GF-D8 (cell line): ENCODE measurements at places on chromosomes 2 and 18.
A peak's percentile ranks its signal among the peaks of the same experiment; 100 is the strongest.

DNA sequence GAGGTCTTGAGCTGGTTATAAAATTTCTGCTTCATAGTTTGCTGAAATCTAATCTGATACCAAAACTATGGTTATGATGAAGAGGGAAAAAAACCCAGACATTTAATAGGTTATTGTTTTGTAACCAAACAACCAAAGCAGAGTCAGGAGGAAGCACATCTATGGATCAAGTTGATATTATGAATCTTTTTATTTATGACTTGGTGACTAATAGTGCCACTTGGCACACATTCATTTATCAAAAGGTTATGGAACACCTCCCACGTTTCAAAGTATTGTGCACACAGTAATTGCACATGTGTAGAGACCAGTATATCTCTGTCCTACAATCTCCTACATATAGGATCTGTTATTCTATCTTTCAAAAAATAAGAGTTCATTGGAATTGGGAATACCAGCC is 93.0 kb downstream of the DPP4 start:
- DNase-seq, result no peak

GRCh38 chr2:25309402-25309801 is 32.3 kb downstream of the DNMT3A start:
- peak; percentile 11 for DNase-seq

DNA sequence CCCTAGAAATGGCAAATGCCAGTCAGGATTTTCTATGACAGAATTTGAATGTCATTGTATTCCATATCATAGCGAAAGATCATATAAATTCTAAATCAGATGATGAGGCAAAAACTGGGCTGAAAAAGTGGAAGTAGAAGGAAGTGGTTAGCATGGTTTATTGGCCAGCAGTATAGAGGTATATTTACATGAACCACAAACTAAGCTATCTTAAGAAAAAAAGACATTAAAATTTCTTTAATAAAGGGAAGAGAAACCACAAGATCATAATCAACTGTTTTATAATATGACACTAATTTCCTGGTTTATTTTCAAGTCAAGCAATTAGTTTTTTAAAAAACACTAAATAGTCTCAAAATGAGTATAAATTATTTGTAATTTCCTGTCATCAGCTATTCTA is 123.2 kb upstream of the LRP1B start:
- DNase-seq, result peak; percentile 11

DNA sequence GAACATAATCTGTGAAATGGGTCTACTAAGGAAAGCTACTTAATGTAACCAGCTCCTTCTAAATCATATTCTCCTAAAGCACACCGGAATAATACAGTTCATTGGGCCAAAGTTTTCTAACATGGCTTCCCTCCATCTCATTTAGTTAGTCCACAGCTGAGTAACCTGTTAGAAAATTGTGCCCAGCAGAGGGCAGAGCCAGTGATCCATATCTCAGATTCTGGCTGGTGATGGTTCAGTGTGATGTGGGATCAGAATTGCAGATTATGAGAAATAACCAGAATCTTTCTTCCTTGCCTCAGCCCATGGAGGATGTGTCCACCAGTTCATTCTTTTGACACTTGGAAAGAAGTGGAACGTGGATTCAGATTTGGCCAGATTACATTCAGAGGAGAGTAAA is 9.4 kb upstream of the CTLA4 start:
- no peak for DNase-seq

DNA sequence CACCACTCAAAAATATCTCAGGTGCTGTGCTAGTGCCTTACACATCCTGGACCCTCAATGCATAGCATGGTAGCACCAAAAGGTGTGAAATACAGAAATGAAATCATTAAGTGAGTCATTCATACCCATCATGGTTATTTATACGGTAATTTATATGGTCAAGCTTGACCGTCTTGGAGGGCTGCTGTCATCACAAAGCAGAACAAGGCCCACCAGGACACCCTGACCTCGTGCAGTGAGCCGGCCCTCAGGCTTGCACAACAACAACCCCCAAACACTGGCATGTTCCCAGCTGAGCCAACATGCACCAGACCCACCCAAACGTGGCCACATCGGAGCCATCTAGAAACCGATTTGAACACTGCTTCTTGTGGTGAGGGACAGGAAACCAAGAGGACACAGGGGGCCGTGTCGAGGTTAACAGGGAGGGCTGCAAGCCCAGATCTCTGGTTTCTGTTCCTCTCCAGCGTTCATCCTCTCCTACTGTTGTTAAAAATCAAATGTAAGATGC is 378.5 kb upstream of the ID2 start:
- DNase-seq, result peak; percentile 78

DNA sequence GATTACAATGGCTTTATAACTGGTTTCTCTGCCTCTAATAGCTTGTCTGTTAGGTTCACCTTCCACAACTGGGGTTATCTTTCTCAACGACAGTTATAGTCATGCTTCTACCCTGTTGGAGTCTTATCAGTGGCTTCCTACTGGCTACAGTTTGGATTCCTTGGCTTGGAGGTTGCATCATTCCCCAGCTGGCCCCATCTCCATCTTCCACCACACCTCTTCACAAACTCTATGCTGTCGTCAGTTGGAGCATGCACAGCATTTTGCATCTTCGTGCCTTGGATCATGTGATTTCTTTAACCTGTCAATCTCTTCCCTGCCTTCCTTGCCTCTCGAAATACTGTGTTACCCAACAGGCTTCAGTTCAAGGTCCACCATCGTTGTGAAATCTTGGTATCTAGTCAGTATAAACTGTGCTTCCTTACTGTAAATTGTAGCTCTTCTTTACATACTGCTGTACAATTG is 316.3 kb upstream of the CXCR4 start:
- no peak for DNase-seq

DNA sequence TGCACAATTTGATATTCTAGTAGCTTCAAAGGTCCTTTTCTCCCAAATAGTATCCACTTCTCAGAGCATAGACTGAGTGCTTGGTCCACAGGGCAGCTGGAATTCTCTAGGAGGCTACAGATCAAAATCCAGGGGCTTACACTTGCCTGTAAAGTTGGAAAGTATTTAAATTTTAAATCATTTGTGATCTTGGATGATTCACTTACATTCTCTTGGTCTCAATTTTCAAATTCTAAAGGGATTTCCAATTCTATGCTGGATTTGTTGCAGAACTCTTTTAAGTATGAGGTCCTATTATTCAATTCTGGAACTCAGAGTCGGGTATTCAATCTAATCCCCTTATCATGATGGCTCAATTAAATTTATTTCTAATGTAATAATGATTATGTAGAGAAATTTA is 492.3 kb downstream of the NYAP2 start:
- DNase-seq, result no peak

DNA sequence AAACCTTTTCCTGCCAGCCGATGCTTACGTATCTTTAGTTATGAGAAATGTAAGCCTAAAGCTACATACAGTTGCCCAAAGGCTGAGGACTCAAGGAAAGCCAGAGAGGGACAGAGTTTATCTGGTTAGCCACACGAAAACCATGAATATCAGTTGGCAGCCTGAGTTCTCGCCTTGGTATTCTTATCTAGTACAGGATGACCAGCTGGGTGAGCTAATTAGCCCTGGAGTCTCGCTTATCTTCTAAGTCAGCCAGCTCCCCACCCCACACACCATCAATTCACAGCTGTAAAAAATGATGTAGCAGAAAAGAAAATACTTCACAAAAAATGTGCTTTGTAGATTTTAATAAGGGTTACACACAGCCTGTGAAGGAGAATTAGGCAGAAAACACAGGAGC is 617.5 kb upstream of the SOX11 start:
- DNase-seq, result no peak

DNA sequence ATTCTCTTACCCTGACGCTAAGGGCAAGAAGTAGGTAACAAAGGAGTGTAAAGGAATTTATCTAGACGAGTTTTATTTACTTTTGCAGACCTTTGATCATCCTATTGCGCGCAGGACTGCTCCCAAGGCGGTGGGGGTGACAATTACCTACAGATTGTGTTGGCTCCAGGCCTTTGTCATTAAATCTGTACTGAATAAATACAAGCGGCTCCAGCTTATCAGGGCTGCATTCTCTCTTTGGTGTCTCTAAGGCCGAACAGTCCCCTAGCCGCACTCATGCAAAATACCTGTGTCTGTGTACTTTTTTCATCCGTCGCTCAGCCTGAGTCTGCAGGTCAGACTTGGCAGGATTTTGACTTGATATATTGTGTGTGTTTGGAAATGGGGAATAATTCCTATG is 57.9 kb upstream of the DYSF start:
- no peak for DNase-seq

DNA sequence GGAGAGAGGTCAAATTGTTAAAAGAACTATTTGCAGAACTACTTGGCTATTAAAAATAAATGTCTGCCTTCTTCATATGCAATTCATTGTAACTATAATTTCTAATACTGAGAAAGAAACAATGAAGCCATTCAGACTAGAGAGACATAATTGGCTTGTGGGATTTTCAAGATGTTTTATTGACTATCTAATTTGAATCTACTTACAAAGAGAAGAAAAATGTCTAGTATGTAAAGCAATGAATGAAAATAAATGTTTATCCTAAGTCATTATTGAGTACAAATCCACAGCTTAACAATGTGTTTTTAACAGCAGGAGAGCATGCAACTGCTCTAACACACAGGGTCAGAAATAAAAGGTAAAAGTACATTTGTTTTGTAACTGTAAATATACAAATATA is 19.2 kb downstream of the RMP24 start:
- no peak for DNase-seq

GRCh38 chr18:13437796-13438506 is 219.4 kb downstream of the LDLRAD4 start:
- no peak for DNase-seq

- no peak for DNase-seq
Measured at GRCh38 chr2:215831296-215831913, 181.9 kb downstream of the MREG start.

GRCh38 chr2:230885463-230886130 is 20.9 kb downstream of the ITM2C start:
- DNase-seq, result no peak

DNA sequence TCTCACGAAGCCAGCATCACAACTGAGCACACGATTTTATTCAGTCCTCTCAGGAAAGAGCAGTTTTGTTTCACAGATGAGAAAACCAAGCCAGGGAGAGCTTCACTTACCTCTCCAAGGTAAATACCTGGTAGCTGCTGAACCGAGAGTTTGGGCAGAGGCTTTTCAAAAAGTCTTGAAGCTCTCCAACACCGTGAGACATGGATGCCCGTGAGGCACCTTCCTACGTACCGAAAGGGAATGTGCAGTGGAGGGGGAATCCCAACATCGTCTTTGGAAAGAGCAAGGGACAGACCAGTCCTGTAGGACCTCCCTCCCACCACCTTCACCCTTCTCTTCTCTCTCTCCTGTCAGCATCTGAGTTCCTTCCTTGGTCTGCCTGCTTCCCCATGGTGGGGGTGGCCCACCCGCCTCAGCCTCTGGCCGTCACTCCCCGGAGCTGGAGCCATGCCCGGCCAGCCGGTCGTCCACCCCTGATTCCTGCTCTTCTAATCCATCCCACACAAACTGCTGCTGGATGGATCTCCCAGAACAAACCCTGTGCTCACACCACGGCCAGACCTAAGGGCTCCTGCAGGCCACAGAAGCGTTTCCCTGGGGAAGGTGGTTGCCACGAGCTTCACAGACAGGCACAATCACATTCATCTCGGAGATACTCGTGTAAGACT is 97.3 kb upstream of the SNTG2 start:
- no peak for DNase-seq

DNA sequence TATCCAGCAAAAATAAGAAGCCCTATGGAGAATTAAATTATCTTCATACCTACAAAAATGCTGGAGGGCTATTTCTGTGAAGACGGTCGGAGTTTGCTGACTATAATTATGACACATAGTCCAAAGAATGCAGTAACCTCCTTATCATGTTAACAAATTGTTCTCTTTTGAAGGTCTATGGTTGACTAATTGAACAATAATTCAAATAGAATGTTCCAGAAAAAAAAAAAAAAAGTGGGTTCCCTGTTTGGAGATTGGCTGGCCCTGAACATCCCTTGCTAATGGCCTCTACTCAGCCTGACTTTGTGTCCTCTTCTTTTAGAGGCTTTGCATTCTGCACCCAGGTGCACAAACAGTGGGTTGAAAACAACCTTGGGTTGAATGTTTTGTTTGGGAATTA is 82.8 kb upstream of the CCBE1 start:
- DNase-seq, result no peak

DNA sequence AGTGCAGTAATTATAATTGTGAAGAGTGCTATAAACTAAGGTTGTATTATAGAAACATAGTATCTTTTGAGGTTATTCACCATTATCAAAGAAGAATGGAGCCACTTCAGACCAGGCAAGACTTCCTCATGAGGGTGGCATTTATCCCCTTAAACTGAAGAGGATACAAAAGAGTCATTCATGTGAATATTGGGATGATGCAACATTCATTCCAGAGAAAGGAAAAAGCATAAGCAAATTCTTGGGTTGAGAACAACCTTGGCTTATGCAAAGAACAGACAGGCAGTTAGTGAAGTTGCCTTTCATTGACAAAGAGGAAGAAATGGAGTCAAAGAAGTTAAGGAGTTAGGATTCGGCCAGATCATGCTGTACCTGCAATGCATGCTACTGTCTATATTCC is 682.5 kb downstream of the MBD2 start:
- DNase-seq, result no peak

GRCh38 chr2:18585526-18585925 is 3.8 kb downstream of the NT5C1B start:
- DNase-seq, result no peak

DNA sequence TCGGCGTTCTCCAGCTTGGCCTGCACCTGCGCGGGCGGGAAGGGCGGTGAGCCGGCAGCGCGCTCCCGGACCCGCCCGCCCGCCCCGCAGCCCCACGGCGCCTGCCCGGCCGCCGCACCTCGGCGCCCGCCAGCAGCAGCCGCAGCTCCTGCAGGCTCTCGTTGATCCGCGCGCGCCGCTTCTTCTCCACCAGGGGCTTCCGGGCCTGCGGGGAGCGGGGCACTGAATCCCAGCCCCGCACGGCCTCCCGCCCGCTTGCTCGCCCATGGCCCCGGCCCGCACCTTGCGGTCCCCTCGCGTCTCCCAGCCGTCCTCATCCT is 335 bp downstream of the HES6 start:
- DNase-seq, result no peak

- DNase-seq, result no peak
Measured at GRCh38 chr18:21242141-21242779, at the start of gene GREB1L. Gene GREB1L (plus strand): TSS chr18:21242232. CDS start chr18:21383519, 141,287 bp downstream.

GRCh38 chr2:174752403-174753037 is 11.8 kb downstream of the CHRNA1 start:
- no peak for DNase-seq
